ENCODE measurements at places on chromosomes 2 and 18. TPM values are rescaled to one million over a fixed set of nuclear protein-coding genes. Genes with fewer than 3 reads are reported as not detected.

The ICA1L gene
- total RNA-seq: 17.8 TPM

The CYP26B1 gene
- 31.5 TPM for total RNA-seq

The SLC11A1 gene
- total RNA-seq: 0.34 TPM

The GALR1 gene
- 4.0 TPM for total RNA-seq

The SLC25A12 gene
- 13.9 TPM for total RNA-seq

The RALBP1 gene
- total RNA-seq: 40.8 TPM

The CPLX4 gene
- not detected for total RNA-seq

The MDH1B gene
- 2.8 TPM for total RNA-seq

The MDH1 gene
- total RNA-seq: 125 TPM

- no peak overlapping the region for H3K4me3 ChIP-seq
- H3K27me3 ChIP-seq: peaks cover 3% of the 10 kb centered on the region
- H3K36me3 ChIP-seq: peaks cover 3% of the 10 kb centered on the region
- no peak for DNase-seq
- no peak overlapping the region for H3K27ac ChIP-seq
Measured at GRCh38 chr2:6896930-6897759, 19.6 kb downstream of the RSAD2 start.

DNA sequence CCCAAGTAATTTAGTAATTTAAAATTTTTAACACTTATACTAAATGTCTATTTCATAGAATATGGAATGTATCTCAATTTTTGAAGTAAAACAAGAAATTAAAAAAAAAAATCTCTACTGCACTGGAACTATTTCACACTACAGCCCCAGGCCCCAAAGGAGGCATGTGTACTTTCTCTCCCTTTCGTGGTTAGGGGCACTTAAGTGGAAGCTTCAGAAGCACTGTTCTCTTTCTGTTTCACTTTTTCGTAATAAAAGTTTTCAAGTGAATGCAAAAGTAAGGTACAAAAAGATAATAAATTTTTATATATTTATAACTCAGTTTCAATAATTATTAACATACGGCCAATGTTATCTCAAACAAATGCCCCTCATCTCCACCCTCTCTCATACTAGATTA, 123.8 kb upstream of the STON1 start:
- H3K4me3 ChIP-seq: no peak overlapping the region
- no peaks in the 10 kb centered on the region for H3K4me1 ChIP-seq

- H3K36me3 ChIP-seq: peaks cover 27% of the 10 kb centered on the region
- DNase-seq: no peak
- peaks cover 9% of the 10 kb centered on the region for H3K4me1 ChIP-seq
Measured at GRCh38 chr18:79069717-79070151, 540 bp downstream of the ATP9B start.

- no peak overlapping the region for H3K4me3 ChIP-seq
- H3K27me3 ChIP-seq: no peaks in the 10 kb centered on the region
- no peak for DNase-seq
- H3K36me3 ChIP-seq: no peaks in the 10 kb centered on the region
- no peaks in the 10 kb centered on the region for H3K4me1 ChIP-seq
Measured at GRCh38 chr2:179596018-179596417, 265.4 kb downstream of the ZNF385B start.

DNA sequence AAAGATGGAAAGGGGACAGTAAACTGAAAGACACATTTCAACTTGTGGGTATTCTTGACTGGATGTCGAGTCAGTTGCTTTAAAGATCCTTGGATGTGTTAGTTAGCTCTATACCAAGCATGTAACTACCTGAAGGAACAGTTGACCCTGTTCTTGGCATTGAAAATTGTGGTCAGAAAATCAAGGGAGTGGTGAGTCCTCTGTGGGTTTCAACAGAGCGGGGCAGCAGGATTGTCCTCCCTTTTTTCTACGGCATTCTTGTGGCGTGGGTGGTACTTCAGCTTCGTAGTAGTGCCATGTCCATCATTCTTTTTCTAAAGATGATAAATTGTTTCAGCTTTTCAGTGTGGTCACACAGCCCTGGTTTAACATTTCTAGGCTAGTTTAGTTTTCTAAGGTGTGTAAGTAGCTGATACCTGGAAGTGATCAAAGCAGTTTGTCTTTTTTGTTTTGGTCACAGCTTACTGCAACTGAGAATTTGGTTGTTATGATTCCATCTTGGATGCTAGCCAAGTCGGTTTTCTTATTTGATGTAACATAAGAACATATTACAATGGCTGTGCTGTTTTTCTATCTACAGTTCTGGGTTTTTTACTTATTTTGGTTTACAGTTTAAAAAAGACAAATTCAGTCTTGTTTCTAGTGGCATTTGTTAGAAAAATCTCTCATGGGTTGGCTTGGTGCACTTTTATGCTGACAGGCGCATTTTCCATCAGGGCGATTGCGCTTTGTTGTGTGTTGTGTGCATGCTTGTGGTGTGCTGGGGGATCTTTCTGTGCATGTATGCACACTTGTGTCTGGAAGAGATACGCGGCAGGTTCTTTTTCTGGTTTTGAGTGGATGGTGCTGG, 84.7 kb downstream of the ZNF407 start:
- no peak overlapping the region for H3K4me3 ChIP-seq
- no peaks in the 10 kb centered on the region for H3K27me3 ChIP-seq
- DNase-seq: no peak
- H3K4me1 ChIP-seq: peaks cover 3% of the 10 kb centered on the region

- H3K4me3 ChIP-seq: no peak overlapping the region
- H3K36me3 ChIP-seq: no peaks in the 10 kb centered on the region
- DNase-seq: no peak
- peaks cover 1% of the 10 kb centered on the region for H3K4me1 ChIP-seq
Measured at GRCh38 chr18:37721544-37722522, 156.2 kb upstream of the CELF4 start.

DNA sequence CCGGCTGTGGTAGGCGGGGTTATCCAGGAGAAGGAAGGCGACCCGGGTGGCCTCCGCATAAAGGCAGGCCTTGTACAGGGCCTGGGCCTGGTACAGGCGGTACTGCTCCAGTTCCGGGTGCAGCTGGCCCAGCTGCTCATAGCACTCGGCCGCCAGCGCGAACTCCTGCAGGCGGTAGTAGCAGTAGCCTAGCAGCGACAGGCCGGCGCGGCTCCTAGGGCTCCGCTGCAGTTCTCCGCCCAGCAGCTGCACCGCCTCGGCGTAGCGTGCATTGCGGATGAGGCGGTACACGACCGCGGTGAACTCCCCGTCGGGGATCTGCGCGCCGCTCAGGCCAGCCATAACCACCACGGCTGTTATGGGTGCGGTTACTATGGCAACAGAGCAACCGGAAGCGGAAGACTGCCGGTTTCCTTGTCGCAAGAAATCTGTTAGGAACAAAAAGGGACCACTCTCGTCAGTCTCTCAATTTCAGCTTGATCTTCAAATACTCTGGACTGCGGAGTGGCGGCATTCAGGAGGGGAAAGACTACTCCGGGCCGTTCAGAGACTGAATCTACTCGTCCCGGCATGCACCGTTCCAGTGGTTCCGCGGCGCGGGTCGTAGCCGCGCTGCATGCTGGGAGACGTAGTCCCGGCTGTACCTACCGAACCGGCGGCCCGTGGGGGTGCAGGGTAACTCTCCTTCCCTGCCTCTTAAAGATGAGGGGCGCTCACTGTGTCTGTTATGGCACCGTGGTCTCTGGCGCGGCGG, 160.0 kb downstream of the AGPS start:
- peak; percentile 71 for DNase-seq
- no peaks in the 10 kb centered on the region for H3K27me3 ChIP-seq
- H3K27ac ChIP-seq: peak overlapping the region; percentile 99
- H3K36me3 ChIP-seq: peaks cover 5% of the 10 kb centered on the region
- peaks cover 13% of the 10 kb centered on the region for H3K4me1 ChIP-seq

- H3K36me3 ChIP-seq: peaks cover 4% of the 10 kb centered on the region
- H3K4me3 ChIP-seq: no peak overlapping the region
- no peak overlapping the region for H3K27ac ChIP-seq
- H3K27me3 ChIP-seq: no peaks in the 10 kb centered on the region
- no peaks in the 10 kb centered on the region for H3K4me1 ChIP-seq
- DNase-seq: no peak
Measured at GRCh38 chr2:223918671-223919134, 26.4 kb downstream of the WDFY1 start.

DNA sequence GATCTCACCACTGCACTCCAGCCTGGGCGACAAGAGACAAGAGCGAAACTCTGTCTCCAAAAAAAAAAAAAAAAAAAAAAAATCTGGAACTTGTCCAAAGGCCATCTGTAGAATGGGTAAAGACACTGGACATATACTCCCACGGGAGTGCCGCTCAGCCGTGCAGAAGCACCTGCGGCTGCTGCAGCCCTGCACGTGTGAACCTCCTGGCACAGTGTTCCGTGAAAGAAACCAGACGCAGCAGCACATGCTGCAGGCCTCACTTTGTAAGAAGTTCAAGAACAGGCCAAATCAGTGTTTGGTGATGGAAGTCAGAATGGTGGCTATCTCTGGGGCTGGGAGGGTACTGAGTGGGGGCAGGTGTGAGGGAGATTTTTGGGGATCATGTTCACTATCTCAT, 6.5 kb downstream of the CHRND start:
- no peak overlapping the region for H3K4me3 ChIP-seq
- H3K27me3 ChIP-seq: peaks cover 18% of the 10 kb centered on the region
- DNase-seq: no peak
- H3K27ac ChIP-seq: peak overlapping the region; percentile 31

DNA sequence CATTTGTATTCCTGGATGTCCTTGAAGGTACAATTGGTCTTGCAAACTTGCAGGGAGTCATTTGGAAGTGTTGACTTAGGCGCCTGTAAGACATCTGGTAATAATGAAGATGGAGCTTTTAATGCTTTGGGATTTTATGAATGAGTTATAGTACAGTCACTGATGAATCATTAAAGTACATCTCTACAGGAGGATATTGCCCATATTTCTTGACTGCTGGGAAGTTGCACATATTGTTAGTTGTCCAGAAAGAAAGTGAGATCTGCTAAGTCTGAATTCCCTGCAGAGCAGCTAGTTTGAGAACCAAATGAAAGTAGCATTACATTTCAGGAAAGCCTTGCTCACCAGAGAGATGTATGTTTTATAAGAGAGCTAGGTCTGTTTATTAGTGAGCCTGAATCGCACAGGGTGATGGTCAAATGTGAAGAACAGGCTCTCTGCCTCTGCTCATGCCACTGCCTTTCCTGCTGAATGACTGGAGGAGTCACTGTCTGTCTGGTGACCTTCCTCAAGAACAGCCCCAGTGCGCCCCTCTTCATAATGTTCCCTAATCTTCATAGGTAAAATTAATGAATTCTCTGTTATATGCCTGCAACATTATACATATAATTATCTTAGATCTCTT, 138.9 kb upstream of the KLHL14 start:
- no peak overlapping the region for H3K27ac ChIP-seq
- H3K36me3 ChIP-seq: no peaks in the 10 kb centered on the region
- H3K4me3 ChIP-seq: no peak overlapping the region
- no peak for DNase-seq

DNA sequence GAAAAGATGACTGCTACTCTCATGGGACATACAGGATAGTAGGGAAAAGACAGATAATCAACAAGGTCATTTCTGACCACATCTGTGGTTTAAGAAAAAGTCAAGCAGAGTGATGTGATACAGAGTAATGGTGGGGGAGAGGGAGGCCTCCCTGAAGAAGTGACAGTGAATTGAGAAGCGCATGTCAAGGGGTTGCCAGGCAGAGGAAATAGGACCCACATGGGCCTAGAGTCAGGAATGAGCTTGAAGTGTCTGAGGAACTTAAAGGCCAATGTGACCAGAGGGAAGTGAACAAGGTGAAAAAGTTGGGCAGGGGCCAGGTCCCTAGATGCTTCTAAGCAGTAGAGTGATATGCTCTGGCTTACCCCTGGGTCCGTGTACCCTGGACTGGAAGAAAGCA, 113.5 kb upstream of the PPP1CB start:
- H3K27me3 ChIP-seq: peaks cover 5% of the 10 kb centered on the region
- H3K4me3 ChIP-seq: no peak overlapping the region
- H3K27ac ChIP-seq: no peak overlapping the region
- no peak for DNase-seq
- H3K4me1 ChIP-seq: peaks cover 18% of the 10 kb centered on the region

DNA sequence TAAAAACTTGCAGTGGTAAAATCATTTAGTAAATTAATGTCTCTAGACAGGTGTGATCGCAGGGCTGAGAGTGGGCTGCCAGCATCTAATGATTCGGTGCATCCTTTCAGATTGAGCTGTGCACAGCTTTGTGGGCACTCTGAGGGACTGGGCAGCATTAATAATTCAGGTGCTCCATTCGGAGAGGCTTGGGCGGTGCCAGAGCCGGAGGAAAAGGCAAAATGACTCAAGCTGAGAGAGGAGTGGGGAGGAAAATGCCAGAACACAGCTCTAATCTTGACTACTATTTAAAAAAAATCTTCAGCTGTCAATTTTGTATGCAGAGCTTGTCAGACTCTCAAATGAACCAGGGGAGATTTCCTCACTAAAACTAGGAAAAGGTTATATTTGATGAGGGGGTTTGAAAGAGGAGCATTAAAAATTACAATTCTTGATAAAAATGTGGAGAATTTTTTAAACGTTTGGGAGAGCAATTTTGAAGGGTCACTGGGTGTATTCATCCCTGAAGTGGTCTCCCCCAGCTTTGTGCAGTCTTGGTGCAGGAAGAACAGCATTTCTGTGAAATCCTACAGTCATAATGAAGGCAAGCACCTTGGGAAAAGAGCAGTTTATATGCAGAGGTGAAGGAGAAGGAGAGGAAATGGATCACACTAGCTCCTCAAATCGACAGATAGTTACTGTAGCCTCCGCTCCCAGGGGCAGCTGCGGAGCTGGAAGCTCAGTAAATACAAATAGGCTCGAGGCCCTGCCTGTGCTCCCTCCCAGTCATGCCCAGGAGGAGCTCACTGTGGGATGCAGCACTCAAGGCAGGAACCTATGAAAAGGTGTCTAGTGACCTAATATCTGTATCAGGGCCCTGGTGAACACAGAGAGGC, 535.4 kb upstream of the RAB6C start:
- peaks cover 25% of the 10 kb centered on the region for H3K27me3 ChIP-seq
- H3K27ac ChIP-seq: no peak overlapping the region
- no peak for DNase-seq
- no peaks in the 10 kb centered on the region for H3K4me1 ChIP-seq
- no peaks in the 10 kb centered on the region for H3K36me3 ChIP-seq

GRCh38 chr18:8142131-8142711, 467.0 kb upstream of the RAB12 start:
- no peak overlapping the region for H3K27ac ChIP-seq
- no peak overlapping the region for H3K4me3 ChIP-seq

DNA sequence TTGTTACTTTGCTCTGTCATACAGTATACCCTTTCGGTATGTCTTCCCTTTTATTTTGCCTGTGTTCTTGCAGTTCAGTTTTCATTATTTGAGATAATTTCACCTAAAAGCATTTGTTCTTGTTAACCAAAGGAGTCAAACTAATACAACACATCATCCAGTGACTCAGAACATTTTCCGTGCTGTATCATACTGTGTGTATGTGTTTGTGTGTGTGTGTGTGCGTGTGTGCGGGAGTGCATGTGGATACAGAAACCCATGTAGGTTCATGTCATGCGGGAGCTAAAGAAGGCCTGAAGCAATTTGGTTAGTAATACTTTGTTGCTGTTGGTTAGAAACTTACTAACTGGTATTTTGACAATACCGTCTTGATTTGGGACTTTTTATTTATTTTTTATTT, 60.0 kb downstream of the CEP192 start:
- no peaks in the 10 kb centered on the region for H3K27me3 ChIP-seq
- H3K27ac ChIP-seq: no peak overlapping the region
- no peaks in the 10 kb centered on the region for H3K4me1 ChIP-seq
- H3K36me3 ChIP-seq: peaks cover 19% of the 10 kb centered on the region
- no peak for DNase-seq

GRCh38 chr18:29123706-29124530, 947.0 kb upstream of the CDH2 start:
- H3K27ac ChIP-seq: no peak overlapping the region
- H3K4me1 ChIP-seq: no peaks in the 10 kb centered on the region
- DNase-seq: no peak
- no peak overlapping the region for H3K4me3 ChIP-seq
